ENCODE measurements at places on chromosomes 2 and 18.

GRCh38 chr2:161068670-161069069 lies 91.6 kb upstream of the TANK start:
- no peak for DNase-seq

DNA sequence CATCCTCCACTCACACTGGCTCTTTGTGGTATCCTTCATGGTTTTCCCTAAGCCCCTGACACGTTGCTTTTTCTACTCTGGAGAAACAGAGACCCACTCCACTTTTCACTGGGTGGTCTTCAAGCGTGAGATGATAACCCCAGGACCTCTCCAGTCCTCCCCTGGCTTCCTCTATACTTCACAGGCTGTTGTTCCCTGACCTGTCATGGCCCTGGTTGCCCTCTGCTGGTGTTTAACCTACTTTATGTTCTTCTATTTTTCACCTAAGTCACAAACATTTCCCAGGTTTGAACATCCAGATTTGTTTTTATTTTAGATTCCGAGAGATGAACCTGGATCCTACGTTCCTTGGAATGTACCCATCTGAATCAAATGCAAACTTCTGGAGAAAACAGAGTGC lies 84.5 kb downstream of the AOX1 start:
- no peak for DNase-seq

GRCh38 chr2:86649119-86649947 lies 25.7 kb upstream of the RNF103 start:
- DNase-seq = no peak

DNA sequence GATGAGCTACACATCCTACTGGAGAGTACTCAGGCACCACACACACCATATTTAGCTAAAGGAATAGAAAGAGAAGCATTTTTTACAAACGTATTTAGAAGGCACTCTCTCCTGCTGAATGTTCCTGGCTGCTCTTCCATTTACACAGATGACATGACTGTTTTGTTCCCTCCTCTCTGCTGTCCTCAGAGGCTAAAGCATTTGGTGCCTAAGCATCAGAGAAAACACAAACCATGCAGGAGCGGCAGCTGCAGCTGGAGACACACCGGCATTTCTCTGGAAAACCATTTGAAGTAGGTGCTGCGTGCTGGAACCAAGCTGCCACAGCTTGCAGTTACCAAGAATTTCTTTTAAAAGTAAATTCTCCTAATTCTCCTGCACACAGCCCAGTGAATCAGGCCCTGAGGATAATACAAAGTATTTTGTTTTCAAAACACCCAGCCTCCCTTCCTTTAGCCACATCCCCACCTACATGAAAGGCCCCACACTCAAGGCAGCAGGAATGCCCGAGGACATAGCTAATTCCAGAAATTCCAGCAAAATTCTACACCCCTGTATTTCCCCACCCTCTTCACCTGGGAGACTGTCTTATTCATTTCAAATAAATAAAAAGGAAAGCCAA lies 488.9 kb upstream of the SOX11 start:
- no peak for DNase-seq

DNA sequence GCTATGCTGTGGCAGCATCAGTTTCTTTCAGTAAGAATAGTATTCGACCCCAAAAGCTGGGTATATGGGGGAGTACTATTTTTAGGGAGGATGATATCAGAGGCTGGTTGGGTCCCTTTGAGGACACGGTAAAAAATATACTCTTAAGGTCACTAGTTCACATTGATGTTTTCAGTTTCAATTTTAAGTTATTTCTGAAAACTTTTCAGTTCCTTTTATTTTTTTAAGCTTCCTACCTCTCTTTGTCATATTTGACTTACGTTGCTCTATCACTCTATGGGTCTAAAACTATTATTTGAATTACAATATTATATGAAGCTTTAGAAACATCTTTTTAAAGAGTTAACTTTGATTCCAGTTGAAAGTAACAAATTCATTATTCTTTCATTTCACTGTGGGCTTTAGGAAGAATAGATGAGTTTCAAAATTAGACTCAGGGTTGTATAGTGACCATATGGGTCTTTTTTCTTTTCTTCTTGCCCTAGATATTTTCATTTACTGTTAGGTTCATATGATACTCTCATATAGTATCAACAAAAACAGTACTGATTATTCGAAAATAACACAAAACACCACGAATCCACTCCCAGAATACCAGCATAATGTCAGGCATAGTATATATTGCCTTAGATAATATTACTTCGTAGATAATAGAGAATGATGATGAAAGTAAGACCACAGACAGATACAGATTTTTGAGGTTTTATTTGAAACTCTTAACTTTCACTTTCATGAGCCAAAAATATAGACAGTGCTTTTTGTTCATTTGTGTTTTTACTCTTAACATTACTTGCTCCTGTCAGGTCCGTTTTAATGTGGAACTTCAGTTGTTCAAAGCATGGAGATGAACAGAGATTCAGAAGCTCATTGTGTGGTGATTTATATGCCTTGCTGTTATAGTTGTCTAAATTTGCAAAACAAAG lies 9.8 kb downstream of the RMDN2 start:
- no peak for DNase-seq

GRCh38 chr2:30414961-30415360 lies 32.1 kb upstream of the LCLAT1 start:
- no peak for DNase-seq

- no peak for DNase-seq
Measured at GRCh38 chr2:99607861-99608491, 118.2 kb upstream of the REV1 start.

DNA sequence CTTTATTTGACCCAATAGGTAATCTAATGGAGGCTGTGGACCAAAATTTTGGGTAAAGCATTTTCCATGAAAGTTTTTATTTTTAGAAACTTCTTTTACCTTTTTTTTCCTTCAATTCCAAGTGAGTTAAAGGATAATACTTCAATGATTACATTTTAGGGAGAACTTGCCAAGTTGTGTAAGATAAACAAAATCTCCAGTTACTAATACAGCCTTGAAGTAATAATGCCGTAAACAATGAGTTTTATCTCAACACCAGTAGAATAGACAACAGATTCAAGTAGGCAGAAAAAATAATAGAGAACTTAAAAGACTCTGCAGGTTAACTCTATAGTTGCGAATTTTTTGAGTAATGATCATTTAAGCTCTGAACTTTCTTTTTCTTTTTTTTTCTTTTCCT lies 807.4 kb downstream of the CNTNAP5 start:
- no peak for DNase-seq

- DNase-seq = no peak
Measured at GRCh38 chr18:72672364-72673184, 128.4 kb upstream of the CBLN2 start.

DNA sequence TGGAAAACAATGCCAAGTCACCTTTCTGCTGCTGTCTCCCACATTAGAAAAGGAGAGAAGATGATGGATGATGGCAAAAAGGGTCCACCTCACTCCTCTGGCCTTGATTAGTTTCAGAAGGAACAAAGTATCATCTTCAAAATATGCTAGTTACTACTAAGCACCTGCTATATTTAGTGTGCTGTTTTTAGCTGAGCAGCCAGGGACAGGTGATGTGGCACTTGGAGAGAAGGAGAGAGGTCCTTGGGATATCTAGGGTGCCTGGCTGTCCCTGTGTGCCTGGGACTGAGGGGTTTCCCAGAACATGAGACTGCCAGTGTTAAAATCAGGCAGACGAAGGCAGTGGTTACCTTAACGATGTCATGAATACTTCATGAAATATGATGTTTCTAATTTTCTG lies 235.5 kb upstream of the NT5C1B start:
- DNase-seq = no peak

DNA sequence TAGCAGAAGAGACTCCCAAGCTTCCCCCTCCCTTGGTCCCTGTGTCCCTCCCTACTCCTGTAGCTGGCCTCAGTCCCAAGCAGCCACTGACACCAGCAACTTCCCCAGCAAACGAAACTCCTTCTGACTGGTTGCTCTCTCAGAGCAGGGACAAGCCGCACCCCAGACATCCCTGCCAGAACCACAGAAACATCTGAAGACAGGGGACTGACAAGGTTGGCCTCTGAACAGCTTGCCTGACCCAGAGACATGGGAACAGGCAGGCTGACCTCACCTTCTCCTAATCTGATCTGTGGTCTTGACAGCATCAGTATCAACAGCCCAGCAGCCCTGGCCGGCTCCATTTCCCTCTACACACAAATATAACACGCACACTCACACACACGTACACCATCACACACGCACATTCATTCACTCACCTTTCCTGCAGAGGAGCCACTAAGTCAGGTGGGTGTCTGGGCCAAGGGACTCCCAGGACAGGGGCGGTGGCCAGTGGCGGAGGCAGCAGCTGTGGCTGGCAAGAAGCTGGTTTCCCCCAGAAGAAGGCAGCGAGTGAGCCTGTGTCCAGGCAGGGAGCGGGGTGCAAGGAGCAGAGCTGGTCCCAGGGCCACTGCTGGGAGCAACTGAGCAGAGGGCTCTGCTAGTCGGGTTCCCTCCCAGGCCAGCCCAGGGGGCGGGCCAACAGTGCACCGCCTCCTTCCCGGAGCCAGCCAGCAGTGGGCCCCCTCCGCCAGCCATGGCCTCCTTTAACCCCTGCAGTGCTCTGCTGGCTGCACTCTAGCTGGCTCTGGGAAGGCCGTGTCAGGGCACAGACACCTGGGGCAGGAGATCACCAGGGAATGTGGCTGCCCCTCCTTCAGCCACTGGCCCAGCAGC lies 59.1 kb downstream of the TNS1 start:
- no peak for DNase-seq

DNA sequence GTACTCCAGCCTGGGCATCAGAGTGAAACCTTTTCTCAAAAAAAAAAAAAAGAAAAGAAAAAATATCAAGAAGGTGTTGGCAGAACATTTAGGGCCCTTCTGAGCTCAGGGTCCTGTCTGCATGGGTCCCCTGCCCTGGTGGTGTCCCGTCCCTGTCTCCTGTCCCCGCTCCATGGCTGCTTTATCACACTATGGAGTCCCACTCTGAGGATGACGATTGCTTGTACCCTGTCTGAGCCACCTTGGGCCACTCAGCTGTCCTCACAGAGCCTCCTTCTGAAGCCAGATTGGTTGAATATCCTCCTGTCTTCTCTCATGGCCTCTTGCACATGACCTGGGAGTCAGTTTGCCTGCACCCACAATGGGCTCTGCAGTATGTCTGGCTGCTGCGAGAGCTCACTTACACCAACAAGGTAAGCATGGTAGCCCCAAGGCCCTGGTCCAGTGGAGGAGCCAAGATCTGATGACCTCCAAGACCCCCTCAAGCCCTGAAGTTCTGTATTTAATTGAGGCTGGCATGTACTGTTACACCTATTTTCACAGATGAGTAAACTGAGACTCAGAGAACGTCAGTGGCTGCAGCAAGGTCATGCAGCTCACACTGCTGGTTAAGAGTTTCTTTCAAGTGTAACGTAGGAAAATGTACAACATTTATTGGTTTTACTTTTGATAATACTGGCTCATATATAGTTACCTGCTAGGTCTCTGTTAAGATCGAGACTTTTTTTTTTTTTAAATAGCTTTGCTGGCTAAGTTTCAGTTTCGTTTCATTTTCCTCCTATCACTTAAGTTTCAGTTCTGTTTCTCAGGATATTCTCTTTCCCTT lies 16.9 kb upstream of the ZCCHC2 start:
- DNase-seq = peak; percentile 32

- DNase-seq = peak; percentile 48
Measured at GRCh38 chr18:63233334-63233733, 86.2 kb downstream of the BCL2 start.

DNA sequence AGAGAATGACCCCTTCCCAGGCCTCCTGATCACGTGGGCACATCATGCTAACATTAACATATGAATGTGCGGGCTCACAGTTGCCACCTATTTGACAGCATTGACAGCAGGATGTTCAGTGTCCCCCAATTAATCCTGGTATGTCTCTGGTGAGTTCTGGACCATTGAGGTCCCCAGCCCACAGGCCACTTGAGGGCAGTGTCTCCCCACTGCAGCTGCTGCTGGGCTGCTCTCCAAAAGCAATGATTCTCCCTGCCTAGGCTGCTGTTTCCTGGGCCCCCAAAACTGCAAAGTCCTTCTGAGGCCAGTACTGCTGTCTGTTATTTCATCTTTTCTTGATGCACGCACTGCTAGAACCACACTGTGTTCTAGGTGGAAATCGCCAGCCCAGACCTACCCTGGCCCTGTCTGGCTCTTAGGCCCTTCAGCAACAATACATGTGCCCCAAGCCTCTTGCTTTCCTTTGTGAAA lies 52.7 kb upstream of the MAPK4 start:
- peak; percentile 5 for DNase-seq

GRCh38 chr2:128372621-128373341 lies 54.1 kb upstream of the HS6ST1 start:
- peak; percentile 16 for DNase-seq

- DNase-seq = no peak
Measured at GRCh38 chr2:69995511-69995910, 34.1 kb upstream of the ASPRV1 start.

GRCh38 chr2:172596776-172597175 lies 40.9 kb downstream of the PDK1 start:
- no peak for DNase-seq

GRCh38 chr2:114727012-114727411 lies 284.6 kb downstream of the DPP10 start:
- no peak for DNase-seq

- peak; percentile 40 for DNase-seq
Measured at GRCh38 chr2:171522788-171523087, 464 bp downstream of the CYBRD1 start.

All from stimulated activated naive CD8-positive, alpha-beta T cell treated with anti-CD3 and anti-CD28 coated beads, Interleukin-15, Interleukin-2, amounts not matched to agents 100 U/mL and 50 U/mL, for 24 hours (primary cell).